ENCODE measurements at places on chromosomes 6 and 20.

DNA sequence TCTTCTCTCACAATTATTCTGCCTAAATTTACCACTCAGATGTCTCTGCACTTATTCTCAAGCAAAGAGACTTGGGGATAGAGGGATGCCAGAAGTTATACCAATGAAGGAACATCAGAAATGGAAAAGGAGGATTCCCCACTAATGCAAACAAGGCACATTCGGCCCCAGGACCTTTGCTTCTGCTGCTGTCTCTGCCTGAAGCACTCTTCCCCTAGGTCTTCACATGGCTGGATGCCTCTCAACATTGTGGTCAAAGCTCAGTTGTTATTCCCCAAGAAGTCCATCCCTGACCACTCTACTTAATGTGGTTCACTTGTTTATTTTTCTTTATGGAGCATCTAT is 508.7 kb downstream of the DOK5 start:
- no peak for DNase-seq

DNA sequence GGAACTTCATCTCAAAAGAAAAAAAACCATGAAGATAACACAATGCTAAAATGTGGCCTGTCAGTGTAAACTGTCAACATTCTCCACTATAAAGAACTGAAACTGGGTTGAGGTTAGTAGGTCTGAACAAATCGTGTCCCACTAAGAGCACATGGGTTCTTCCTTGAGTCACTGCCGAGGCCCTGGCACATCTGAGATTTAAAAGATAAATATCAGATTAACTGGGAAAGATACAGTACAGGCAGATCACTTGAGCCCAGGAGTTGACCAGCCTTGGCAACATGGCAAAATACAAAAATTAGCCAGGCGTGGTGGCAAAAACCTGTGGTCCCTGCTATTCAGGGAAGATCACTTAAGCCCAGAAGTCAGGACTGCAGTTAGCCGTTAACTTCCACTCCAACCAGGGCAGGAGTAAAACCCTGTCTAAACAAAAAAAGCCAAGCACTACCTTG is 5.6 kb downstream of the EEF1A1 start:
- peak; percentile 63 for DNase-seq

DNA sequence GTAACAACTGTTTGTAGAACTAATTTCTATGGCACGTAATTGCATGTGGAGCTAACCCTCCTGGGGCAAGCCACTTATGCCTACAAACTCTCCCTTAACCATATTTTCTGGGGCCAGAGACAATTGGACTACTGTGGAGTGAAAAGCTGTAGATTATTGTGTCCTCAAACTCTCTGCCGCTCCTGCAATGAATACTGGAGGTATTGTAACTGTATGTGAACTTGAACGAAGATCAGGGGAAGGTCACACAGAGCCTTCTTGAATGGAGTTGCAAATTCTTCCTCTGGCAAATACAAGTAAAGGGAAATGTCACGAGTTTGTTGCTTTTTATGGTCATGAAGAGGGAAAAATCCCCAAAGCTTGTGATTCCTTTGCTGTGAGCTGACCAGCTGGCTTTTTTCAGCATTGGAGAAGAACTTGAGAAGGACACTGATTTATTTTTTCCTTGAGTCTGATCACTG is 18.2 kb downstream of the AKAP12 start:
- DNase-seq: no peak

DNA sequence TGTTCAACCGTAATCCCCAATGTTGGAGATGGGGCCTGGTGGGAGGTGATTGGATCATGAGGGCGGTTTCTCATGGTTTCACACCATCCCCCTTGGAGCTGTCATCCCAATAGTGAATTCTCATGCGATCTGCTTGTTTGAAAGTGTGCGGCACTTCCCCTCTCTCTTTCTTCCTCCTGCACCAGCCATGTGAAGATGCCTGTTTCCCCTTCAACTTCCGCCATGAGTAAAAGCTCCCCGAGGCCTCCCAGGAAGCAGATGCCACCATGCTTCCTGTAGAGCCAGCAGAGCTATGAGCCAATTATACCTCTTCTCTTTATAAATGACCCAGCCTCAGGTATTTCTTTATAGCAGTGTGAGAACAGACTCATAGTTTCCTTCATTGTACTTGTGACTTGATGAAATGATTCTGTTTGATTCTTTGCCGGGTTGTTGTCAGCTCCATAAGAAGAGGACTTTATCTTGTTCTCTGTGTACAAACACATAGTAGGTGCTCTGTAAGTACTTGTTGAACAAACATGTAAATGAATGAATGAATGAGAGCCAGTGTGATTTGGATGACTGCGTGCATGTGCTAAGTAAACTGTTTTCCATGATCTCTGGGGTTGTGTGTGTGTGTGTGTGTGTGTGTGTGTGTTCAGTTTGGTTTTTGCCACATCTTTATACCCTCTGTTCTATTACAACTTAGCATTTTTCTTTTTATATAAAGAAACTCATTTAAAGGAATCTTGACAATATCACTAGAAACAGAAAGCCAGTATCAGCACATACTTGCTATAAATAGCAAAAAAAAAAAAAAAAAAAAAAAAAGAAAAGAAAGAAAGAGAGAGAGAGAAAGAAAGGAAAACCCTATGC is 22.5 kb upstream of the PTGIS start:
- DNase-seq: no peak

GRCh38 chr20:44212792-44213191 is 2.2 kb upstream of the OSER1 start:
- DNase-seq: no peak

GRCh38 chr20:60984666-60985065 is 267.4 kb upstream of the CDH4 start:
- no peak for DNase-seq

DNA sequence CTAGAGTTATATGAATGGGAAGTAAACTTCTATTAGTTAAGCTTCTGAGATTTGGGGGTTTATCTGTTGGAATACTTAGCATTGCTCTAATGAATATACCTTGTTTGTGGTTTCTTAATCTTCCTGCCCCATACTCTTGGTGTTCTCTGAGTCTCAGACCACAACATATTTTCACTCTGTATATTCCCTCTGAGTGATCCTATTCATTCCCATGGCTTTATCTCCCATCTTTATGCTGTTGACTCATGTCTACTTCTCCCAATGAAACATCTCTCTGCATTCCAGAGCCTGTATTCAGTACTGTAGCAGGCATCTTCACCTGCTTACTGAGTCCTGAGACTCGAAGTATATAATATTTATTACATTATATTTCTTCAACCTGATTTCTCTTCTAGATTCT is 283.7 kb upstream of the MAP3K7 start:
- DNase-seq: no peak

DNA sequence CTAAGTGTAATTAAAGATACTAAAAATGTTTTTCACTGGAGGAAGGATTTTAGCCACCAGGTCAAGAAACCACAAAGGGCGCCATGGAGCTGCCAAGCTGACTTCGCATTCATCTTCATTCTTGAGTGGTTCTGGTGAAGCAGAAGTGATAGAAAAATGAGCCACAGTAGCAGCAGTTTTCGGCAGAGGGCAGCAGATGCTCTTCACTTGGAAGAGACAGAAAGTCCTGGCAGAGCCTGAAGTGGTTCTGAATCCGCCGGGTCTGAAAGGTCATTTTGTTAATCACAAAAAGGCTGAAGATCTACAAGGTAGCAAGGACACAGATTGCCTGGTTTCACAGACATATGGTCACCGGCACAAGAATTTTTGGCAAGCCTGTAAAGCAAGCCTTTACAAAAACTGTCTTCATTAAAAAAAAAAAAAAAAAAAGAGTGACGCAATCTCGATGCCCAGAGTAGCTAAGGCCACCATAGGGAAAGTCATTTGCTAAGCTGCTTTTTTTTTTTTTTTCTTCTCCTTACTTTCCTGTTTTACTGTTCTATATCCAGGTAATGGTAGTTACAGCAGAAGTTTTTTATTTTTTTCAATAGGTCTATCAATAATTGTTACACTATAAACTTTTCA is 345.1 kb upstream of the AGPAT4 start:
- peak; percentile 42 for DNase-seq

DNA sequence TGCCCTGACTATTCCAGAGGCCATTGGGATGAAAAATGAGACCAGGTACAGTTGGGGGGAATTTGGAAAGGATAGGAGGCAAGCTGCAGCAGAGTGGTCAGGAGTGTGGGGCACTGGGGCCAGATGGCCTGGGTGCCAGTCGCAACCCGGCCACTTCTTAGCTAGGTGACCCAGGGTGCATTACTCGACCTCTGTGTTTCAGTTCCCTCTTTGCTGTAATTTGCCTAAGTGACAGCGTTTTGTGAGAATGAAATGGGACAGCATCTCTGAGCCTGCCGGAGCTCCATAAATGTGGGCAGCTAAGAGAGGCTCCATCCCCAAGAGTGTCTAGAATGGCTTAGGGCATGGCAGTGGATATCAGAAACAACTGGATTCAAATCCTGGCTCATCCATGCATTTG is 13.9 kb downstream of the LRFN2 start:
- DNase-seq: no peak

DNA sequence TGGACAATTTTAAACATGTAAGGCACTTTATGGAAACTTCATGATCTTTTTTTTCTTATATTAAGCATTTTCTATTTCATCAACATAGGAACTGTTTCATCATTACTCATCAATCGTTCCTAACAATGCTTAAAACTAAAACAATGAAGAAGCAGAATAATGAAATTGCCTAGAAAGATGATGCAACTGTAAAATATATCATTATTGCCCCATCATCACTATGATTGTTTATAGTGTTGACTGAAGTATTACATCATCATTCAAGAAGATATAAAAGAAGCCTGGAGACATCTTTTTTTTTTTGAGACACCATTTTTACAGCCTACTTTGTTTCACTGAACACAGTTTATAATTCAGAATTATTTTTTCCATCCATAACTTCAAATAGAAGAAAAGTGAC is 147.2 kb downstream of the TRDN start:
- no peak for DNase-seq

- no peak for DNase-seq
These were observed 8.2 kb downstream of the FAM135A start for GRCh38 chr6:70421509-70421908.

- DNase-seq: no peak
These were observed 134.5 kb downstream of the AGPAT4 start for GRCh38 chr6:161139304-161139765.

DNA sequence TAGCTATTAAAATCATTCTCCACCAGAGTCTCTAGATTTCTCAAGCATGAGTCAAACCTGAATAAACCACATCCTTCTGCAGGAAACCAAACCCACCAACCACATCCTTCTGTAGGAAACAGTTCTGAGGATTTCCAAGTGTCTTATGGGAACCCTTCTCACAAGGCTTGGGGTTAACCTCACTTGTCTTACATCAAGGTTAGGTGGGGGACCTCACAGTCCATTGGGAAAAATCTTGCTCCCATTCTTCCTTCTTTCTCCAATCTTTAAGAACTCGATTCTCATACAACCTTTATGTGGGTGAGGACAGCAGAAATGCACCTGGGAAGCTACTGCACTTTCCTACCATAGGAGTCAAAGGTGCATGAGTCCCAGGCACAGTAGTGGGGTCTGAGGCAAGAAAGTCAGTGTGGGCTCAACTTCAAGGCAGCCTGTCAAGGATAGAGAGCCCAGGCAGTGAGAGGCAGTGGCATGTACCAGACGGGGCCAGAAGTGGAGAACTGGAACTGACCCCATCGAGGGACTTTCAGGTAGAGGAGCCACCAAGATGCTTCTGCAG is 114.5 kb downstream of the SLC22A3 start:
- DNase-seq: peak; percentile 87

GRCh38 chr6:34066218-34066571 is 79.7 kb downstream of the GRM4 start:
- no peak for DNase-seq

DNA sequence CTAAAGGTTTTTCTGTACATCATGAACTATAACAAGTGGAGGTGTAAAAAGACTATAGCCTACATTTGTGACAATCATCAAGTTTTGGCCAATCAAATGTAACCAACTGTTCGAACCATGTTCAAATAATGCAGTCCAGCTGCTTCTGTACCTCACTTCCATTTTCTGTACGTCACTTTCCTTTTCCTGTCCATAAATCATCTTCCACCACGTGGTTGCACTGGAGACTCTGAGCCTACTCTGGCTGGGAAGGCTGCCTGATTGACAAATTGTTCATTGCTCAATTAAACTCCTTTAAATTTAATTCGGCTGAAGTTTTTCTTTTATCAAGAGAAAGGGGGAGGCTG is 270.4 kb upstream of the JARID2 start:
- peak; percentile 26 for DNase-seq

- no peak for DNase-seq
These were observed 5.6 kb downstream of the DACT2 start for GRCh38 chr6:168314021-168314420.

DNA sequence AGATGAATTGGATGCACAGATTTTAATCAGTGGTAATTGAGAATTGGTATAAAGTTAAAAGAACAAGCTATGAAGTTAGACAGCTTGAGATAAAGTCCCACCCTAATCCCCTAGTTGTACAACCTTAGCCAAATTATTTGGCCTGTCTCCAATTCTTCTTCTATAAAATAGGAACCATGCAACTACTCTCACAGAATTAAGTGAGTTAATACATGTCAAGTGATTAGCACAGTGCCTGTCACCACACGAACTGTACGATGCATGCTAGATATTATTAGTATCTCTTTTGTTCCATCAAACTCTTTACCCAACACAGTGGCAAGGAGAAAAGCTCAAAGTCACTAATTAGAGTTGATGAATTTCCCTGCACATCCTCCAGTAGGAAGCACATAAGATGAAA is 44.7 kb downstream of the MBOAT1 start:
- no peak for DNase-seq
